ENCODE measurements at places on chromosomes 5 and 9. TPM values are rescaled to one million over a fixed set of nuclear protein-coding genes. Genes with fewer than 3 reads are reported as not detected.

DNA sequence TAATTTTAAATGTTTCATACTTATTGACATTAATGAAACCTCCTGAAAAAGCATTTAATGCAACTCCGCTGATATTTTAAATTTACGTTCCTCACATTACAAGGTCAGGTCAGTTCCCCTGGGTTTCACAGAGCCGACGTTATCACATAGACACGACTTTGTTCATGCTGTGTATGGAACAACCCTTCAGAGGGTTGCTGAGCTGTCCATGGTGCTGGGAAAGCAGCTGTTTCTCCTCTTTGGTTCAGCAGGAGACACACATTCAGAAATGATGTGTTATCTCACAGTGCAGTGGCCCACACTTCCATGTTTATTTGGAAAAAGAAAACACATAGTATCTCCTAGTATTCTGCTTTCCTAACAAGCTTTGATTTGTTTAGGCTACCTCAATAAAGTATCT, 53.5 kb downstream of the PPP2R2B start:
- H3K4me1 ChIP-seq, result no peaks in the 10 kb centered on the region
- no peaks in the 10 kb centered on the region for H3K27me3 ChIP-seq
- no peak overlapping the region for H3K27ac ChIP-seq
- no peak for DNase-seq
- no peak overlapping the region for H3K4me3 ChIP-seq
- H3K36me3 ChIP-seq, result no peaks in the 10 kb centered on the region

- no peak overlapping the region for H3K4me3 ChIP-seq
- H3K4me1 ChIP-seq, result peaks cover 50% of the 10 kb centered on the region
- no peak for DNase-seq
- no peaks in the 10 kb centered on the region for H3K36me3 ChIP-seq
- H3K27ac ChIP-seq, result peak overlapping the region; percentile 70
- H3K27me3 ChIP-seq, result no peaks in the 10 kb centered on the region
Measured at GRCh38 chr9:87580941-87581438, 83.3 kb downstream of the DAPK1 start.

Gene CBY3
- not detected for total RNA-seq

DNA sequence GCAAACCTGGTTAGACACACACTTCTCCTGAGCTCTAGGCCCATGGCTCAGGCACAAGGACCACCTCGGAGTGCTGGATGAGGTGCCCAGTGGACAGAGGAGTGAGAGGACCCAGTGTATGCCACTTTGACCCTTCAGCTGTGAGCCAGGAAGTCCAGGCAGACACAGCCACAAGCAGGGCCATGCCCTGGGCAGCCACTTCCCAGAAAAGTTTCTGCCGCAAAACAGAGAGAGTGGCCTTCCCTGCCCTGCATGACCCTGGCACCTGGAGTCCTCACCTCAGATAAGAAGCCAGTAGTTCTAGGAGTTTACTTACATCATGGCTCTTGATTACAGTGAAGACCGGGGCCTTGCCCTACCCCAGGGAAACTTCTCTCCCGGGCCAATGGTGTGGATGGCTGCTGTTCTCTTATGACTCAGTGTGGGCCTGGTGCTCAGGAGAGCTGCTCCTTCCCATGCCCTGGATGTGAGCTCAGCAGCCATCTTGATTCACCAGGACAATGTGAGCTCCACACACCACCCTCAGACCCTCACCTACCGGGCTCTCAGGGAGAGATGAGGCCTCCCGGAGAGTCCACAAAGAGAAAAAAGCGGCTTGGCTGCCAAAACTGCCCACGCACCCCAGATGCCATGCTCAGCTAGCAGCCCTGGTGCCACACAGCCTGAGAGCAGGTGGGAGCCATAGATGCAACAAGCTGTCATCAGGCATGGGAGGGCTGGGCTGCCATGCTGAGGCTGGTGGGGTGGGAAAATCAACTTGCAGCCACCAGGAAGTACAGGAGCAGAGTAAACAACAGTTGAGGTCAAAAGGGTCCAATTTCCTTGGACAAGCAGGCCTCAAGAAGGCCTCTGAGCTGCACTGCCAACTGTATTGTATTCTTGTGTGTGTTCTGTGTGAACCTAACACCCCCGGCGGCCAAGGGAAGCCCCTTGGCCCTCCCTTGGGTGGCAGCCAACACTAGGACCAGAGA, 11.7 kb upstream of the IRF1 start:
- H3K36me3 ChIP-seq, result no peaks in the 10 kb centered on the region
- H3K4me1 ChIP-seq, result peaks cover 44% of the 10 kb centered on the region
- H3K27ac ChIP-seq, result peak overlapping the region; percentile 63
- no peaks in the 10 kb centered on the region for H3K27me3 ChIP-seq
- DNase-seq, result no peak

Gene PHF24
- total RNA-seq, result 0.23 TPM

GRCh38 chr5:149618581-149619248, 37.4 kb downstream of the ARHGEF37 start:
- H3K27me3 ChIP-seq, result no peaks in the 10 kb centered on the region
- H3K4me1 ChIP-seq, result no peaks in the 10 kb centered on the region
- H3K4me3 ChIP-seq, result no peak overlapping the region

DNA sequence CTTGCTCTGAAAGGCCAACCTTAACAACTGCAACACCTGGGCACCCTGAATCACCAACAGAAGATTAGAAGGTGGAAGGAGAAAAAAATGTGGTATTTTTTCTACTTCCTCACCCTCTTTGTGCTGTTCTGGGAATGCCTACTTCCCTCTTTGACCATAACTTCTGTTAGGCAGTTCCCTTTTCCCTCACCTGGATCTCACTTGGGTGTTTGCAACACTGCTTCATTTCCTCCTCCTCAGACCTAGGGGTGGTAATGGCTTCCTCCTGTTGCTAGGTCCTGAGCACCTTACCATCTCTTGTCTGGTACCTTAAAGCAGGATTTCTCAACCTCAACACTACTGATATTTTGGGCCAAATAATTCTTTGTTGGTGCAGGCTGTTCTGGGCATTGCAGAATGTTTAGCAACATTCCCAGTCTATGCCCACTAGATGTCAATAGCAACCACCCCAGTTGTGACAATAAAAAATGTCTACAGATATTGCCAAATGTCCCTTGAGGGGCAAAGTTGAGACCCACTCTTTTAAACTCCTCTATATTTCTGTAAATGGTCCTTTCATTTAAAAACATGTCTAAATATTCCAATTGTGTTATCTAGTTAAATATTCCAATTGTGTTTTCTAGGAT, 300.0 kb upstream of the VLDLR start:
- no peak for DNase-seq
- H3K27ac ChIP-seq, result no peak overlapping the region
- no peaks in the 10 kb centered on the region for H3K4me1 ChIP-seq
- H3K4me3 ChIP-seq, result no peak overlapping the region
- H3K36me3 ChIP-seq, result no peaks in the 10 kb centered on the region

- no peaks in the 10 kb centered on the region for H3K36me3 ChIP-seq
- no peak overlapping the region for H3K27ac ChIP-seq
- no peaks in the 10 kb centered on the region for H3K4me1 ChIP-seq
- H3K4me3 ChIP-seq, result no peak overlapping the region
- no peak for DNase-seq
- no peaks in the 10 kb centered on the region for H3K27me3 ChIP-seq
Measured at GRCh38 chr5:76367623-76368371, 35.3 kb upstream of the IQGAP2 start.

Gene SLC4A9
- 0.23 TPM for total RNA-seq

Gene SLC44A1
- 66.1 TPM for total RNA-seq

Gene FRRS1L
- 0.09 TPM for total RNA-seq

DNA sequence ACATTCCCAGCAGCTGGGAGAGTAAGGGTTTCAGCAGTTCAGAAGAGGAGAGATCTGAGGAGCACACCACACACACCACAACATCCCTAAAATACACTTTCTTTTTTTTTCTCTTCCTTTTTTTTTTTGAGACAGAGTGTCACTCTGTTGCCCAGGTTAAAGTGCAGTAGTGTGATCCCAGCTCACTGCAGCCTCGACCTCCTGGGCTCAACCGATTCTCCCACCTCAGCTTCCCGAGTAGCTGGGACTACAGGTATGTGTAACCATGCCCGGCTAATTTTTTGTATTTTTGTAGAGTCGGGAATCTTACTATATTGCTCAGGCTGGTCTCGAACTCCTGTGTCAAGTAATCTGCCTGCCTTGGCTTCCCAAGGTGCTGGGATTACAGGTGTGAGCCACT, 9.7 kb upstream of the UBAP1 start:
- H3K4me3 ChIP-seq, result no peak overlapping the region
- peak; percentile 7 for DNase-seq
- H3K27me3 ChIP-seq, result no peaks in the 10 kb centered on the region
- H3K27ac ChIP-seq, result no peak overlapping the region
- H3K4me1 ChIP-seq, result no peaks in the 10 kb centered on the region
- no peaks in the 10 kb centered on the region for H3K36me3 ChIP-seq

- H3K36me3 ChIP-seq, result no peaks in the 10 kb centered on the region
- DNase-seq, result no peak
- H3K4me3 ChIP-seq, result no peak overlapping the region
- no peaks in the 10 kb centered on the region for H3K27me3 ChIP-seq
- H3K4me1 ChIP-seq, result no peaks in the 10 kb centered on the region
- H3K27ac ChIP-seq, result no peak overlapping the region
Measured at GRCh38 chr5:123752552-123753179, 240.7 kb downstream of the CSNK1G3 start.

DNA sequence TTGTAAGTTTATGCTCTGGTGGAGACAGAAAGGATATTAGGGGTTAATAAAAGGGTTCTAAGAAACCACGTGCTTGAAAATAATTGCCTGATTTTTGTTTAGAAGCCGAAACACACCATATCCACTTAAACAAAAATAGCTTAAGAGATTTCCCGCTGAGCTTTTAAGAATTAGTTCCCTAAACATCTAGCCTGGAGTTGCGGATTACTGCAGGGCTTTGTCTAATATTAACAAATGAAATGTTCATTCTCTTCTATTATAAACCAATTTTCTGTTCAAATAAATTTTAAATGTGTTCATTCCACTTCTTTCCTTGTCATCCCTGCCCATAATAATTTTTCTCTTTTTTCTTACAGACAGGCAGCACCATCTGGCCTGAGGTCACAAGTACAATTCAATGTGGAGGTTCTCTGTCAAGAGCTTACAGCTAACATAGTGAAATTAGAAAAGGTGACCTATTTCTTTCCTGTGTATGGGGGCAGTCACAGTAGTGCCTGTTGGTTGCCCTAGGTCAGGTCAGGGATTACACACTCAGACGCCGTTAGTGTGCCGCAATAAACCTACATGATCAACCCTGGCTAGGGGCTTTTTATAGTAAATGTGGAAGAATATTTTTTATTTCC, 65.3 kb downstream of the GRAMD2B start:
- peaks cover 80% of the 10 kb centered on the region for H3K36me3 ChIP-seq
- no peak overlapping the region for H3K27ac ChIP-seq
- no peaks in the 10 kb centered on the region for H3K4me1 ChIP-seq
- no peaks in the 10 kb centered on the region for H3K27me3 ChIP-seq
- H3K4me3 ChIP-seq, result no peak overlapping the region
- no peak for DNase-seq

DNA sequence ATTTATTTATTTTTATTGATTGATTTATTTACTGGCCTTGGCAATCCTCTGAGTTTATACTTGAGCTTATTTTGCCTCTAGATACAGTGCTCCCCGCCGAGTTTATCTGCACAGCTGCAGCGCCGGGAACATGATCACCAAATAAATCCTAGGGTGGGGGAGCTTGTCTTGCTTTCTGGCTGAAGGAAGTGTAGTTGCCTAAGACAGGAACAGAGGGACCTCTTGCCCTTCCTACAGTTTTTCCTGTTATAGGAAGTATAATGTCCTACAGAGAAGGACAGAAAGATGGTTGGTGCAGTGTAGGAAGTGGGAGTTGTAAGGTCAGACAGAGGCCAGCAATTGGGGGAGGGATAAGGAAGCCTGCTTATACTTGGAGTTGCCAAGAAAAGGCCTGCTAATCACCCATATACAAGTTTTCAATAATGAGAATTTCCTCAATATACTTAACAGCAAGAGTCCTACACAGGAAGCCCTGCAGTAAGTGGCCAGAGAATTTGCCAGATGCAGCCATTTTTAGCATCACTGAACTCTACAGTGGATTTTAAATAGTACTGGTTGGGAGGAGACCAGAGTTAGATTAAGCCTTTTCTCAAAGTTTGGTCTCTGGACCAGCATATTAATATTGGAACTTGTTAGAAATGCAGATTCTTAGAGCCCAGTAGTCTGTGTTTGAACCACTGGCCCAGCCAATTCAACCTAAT, 7.7 kb downstream of the AOPEP start:
- no peaks in the 10 kb centered on the region for H3K27me3 ChIP-seq
- DNase-seq, result no peak
- H3K4me1 ChIP-seq, result peaks cover 4% of the 10 kb centered on the region
- no peak overlapping the region for H3K27ac ChIP-seq

Gene PDZD2
- 70.9 TPM for total RNA-seq

- DNase-seq, result no peak
- no peaks in the 10 kb centered on the region for H3K4me1 ChIP-seq
- H3K27me3 ChIP-seq, result no peaks in the 10 kb centered on the region
- no peak overlapping the region for H3K4me3 ChIP-seq
- H3K36me3 ChIP-seq, result no peaks in the 10 kb centered on the region
Measured at GRCh38 chr5:77356740-77357139, 135.4 kb downstream of the WDR41 start.

GRCh38 chr9:13948037-13948436, 365.9 kb downstream of the NFIB start:
- no peak overlapping the region for H3K4me3 ChIP-seq
- no peak overlapping the region for H3K27ac ChIP-seq
- H3K36me3 ChIP-seq, result no peaks in the 10 kb centered on the region
- no peak for DNase-seq
- H3K4me1 ChIP-seq, result no peaks in the 10 kb centered on the region
- no peaks in the 10 kb centered on the region for H3K27me3 ChIP-seq

GRCh38 chr9:91061506-91061905, 259.9 kb downstream of the SYK start:
- no peaks in the 10 kb centered on the region for H3K36me3 ChIP-seq
- no peak overlapping the region for H3K4me3 ChIP-seq
- DNase-seq, result no peak
- no peaks in the 10 kb centered on the region for H3K27me3 ChIP-seq

- no peak for DNase-seq
- H3K27me3 ChIP-seq, result no peaks in the 10 kb centered on the region
- no peaks in the 10 kb centered on the region for H3K36me3 ChIP-seq
- no peak overlapping the region for H3K4me3 ChIP-seq
- H3K4me1 ChIP-seq, result peaks cover 38% of the 10 kb centered on the region
Measured at GRCh38 chr5:10329820-10330481, 22.2 kb upstream of the CMBL start.

- H3K27me3 ChIP-seq, result no peaks in the 10 kb centered on the region
- no peak overlapping the region for H3K4me3 ChIP-seq
- no peaks in the 10 kb centered on the region for H3K4me1 ChIP-seq
- no peak overlapping the region for H3K27ac ChIP-seq
- no peaks in the 10 kb centered on the region for H3K36me3 ChIP-seq
Measured at GRCh38 chr9:91755761-91756509, 194.1 kb downstream of the ROR2 start.

DNA sequence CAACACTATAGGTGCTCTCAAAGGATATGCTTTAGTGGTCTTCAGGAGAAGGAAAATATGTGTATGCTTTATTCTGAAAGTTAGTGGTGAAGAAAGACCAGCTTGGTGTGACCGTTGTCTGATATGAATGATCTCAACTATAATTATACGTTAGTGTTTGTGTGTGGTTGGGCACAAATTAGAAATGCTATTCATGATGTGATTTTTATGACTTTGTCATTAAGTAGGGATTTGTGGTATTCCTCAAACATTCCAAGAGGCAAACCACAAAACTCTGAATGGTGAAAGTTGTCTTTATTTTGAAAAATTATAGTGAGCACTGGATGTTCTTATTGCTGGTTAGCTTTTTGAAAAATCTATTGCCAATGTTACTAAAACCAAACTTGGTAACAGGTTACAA, 6.2 kb upstream of the F2R start:
- peaks cover 3% of the 10 kb centered on the region for H3K4me1 ChIP-seq
- no peaks in the 10 kb centered on the region for H3K36me3 ChIP-seq
- H3K4me3 ChIP-seq, result no peak overlapping the region
- no peak for DNase-seq
- H3K27me3 ChIP-seq, result no peaks in the 10 kb centered on the region
- H3K27ac ChIP-seq, result no peak overlapping the region

Gene ANKRD31
- 0.14 TPM for total RNA-seq

Data from upper lobe of right lung (tissue), 1 donor.